Frontal cortex (tissue), 4 donors: ENCODE measurements at places on chromosomes 5 and 9. TPM values are rescaled to one million over a fixed set of nuclear protein-coding genes. Genes with fewer than 3 reads are reported as not detected.

- no peak for DNase-seq
These were observed 45.0 kb upstream of the N4BP3 start for GRCh38 chr5:178068293-178068692.

- no peak for DNase-seq
These were observed 777.1 kb downstream of the CDH18 start for GRCh38 chr5:19210886-19211285.

- no peak for DNase-seq
These were observed 36.6 kb downstream of the MELK start for GRCh38 chr9:36609306-36609705.

IL6ST gene
- total RNA-seq: 40.8 TPM

TRIM36 gene
- 105 TPM for total RNA-seq

DNA sequence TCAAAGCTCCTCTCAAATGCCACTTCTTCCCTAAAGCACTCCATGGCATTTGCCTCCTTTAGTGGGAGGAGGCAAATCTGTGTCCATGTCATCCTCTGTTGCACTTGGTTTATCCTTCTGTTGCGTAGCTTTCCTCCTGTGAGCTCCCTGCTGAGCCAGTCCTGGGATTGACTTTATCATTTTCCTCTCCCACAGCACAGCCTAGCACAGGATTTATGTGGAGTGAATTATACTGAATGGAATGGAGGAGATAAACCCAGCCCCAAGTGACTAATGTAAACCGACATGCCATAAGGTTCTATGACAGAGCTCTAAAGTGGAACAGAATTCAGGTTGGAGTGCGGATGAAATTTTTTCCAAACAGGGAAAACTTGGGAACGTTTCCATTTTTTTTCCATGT, 26.4 kb upstream of the TOMM5 start:
- DNase-seq: no peak

DNA sequence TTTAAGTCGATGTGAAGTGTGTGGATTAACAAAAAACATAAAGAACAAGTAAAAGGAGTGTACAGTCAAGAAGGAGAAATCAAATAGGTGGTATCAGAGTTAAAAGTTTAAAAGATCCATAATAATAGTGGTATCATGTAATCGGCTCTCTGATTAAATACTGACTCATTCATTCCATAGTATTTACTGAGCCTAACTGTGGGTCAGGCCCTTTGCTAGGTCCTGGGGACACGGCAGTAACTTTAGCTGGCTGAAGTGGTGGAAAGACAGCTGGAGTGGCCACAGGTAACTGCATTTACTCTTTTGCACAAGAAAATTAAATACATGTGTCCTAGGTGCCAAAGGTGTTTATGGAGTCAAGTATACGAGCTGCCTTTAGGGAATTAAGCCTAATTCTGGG, 124.0 kb downstream of the GNAQ start:
- no peak for DNase-seq
